NCI-H345 (cell line): ENCODE measurements at places on chromosomes 6 and 20.

DNA sequence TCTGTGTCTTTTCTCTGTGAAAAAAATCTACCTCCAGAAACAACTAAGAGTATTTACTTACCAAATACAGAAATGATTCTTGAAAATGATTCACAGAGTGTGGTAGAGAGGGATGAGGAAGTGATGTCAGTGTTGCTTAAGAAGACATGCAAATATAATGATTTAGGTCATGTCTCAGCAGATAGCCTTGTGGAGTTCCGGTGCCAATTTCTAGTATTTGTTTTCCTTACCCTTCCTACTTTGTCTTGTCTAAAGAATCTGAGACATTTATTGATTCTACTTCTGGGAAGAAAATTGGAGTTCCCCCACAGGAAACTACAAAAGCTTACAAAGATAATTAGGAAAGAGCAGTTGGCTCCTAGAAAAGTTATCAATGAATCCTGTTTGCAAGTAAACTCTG is 68.8 kb downstream of the GJA1 start:
- no peak for DNase-seq

GRCh38 chr20:24443436-24443835 is 26.0 kb upstream of the SYNDIG1 start:
- no peak for DNase-seq

GRCh38 chr20:34389206-34389953 is 26.3 kb downstream of the ITCH start:
- peak; percentile 9 for DNase-seq

- no peak for DNase-seq
These were observed 104.5 kb downstream of the NOL4L start for GRCh38 chr20:32480371-32481241.

- no peak for DNase-seq
These were observed 148.4 kb upstream of the FOXA2 start for GRCh38 chr20:22732751-22733150.

DNA sequence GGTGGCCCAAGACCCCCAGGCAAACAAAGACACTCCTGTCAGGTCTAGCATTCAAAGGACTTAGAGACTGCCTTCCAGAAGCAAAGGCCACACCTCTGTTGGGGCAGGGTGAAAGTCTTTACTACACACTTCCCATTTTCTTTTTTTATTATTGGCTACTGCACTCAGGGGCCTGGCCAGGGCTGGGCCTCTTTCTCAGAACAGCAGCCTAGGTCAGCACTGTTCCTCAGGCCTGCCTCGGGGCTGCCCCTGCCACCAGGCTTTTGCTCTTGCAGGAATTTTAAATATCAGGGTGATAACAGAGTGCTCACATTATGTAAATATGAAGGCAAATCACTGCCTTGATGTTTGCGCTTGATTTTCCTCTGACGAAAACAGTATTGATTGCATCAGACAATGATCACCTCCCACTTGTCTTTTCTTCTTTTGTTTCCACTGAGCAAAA is 18.5 kb downstream of the GSTA4 start:
- no peak for DNase-seq

DNA sequence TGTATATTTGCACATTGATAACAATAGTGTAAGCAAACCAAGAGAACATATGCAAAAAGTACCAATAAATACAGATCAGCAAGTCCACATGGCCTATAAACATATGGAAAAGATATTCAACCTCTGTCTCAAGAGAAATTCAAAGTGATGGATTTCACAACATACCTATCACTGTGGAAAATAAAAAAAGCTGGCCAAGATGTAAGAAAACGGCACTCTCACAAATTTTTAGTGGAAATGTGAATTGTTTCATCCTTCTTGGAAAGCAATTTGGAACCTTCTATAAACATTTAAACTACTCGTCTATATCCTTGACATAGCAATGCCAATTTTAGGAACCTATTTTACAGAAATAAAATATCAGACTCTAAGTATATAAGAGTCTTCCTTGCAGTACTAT is 559.8 kb downstream of the QKI start:
- no peak for DNase-seq

- DNase-seq, result no peak
These were observed 31.7 kb downstream of the MAP3K4 start for GRCh38 chr6:161023316-161023715.

DNA sequence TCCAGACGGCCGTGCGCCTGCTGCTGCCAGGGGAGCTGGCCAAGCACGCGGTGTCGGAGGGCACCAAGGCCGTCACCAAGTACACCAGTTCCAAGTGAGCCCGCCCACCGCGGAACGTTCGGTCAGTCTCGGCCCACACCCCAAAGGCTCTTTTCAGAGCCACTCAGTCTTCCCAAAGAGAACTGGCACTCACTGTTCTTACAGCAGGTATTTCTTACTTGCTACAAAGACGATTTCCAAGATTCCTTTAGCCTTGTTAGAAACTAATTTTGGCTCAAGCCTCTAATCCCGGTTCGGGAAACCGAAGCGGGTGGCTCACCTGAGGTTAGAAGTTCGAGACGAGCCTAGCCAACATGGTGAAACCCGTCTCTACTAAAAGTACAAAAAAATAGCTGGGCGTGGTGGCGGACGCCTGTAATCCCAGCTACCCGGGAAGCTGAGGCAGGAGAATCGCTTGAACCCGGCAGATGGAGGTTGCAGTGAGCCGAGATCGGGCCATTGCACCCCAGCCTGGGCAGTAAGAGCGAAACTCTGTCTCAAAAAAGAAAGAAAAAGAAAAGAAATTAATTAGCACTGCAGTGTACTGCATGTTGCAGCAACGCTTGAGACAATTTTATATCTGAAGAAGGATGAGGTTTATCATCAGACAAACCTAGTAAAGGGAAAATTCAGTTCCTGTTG is 73.1 kb downstream of the OR2B2 start:
- peak; percentile 45 for DNase-seq

DNA sequence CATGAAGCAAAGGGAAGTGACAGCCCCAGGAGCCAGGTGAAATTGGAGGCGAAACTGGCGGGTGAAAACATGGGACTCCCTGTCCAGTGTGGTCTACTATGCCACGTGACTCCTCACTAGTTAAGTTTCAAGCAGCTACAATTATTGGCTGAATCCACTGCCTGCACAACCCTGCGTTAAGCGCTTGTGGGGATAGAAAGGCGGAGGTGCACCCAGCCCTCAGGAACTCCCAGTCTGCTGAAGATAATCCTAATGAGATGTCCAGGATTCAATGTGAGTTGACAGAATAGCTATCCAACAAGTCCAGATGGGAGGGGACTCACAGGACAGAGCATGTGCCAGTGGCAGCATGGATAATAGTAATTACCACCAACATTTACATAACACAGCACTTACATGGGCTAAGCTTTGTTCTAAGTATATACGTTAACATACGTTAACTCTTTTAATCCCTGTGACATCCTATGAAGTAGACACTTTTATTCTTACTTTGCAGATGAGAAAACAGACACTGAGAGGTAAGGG is 1.8 kb downstream of the MOCS1 start:
- DNase-seq, result no peak

DNA sequence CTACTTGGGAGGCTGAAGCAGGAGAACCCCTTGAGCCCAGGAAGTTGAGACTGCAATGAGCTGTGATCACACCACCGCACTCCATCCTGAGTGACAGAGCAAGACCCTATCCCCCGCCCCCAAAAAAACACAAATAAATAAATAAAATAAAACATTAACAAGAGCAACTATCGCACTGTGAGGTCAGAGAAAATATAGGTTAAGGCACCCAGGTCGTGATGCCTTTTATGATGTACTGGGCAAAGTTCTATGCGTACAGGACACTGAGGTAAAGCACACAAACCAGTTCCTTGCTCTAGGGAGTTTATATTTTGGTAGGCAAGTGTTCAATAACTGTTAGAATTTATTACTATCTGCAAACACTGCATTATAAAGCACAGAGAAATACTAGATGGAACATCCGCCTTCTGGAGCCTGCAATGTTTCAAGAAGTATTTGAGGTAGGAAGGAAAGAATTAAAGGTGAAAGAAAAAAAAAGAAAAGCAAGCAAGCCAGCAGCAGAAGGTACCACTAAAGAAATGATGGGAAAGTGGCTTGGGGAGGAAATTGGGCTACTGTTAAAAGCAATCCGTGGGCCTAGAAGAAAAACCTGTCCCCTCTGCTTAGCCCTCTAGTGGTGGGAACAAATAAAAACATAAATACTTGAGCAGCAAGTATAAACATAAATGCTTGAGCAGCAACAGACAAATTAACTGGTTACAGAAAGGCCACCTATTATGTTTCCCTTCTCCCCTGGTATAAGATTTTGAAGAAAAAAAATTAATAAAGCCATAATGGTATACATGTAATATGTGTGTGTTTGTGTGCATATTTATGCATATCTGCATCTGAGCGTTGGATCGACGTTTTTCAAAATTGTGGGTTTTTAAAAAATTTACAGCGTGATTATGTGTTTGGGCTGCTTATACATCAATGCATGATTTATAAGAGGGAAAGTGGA is 128.0 kb downstream of the PHACTR1 start:
- DNase-seq, result no peak
